CD4-positive, alpha-beta T cell treated with Interleukin-15 for 1 hour (primary cell): ENCODE measurements at places on chromosomes 16 and 17.
A peak's percentile ranks its signal among the peaks of the same experiment; 100 is the strongest.

DNA sequence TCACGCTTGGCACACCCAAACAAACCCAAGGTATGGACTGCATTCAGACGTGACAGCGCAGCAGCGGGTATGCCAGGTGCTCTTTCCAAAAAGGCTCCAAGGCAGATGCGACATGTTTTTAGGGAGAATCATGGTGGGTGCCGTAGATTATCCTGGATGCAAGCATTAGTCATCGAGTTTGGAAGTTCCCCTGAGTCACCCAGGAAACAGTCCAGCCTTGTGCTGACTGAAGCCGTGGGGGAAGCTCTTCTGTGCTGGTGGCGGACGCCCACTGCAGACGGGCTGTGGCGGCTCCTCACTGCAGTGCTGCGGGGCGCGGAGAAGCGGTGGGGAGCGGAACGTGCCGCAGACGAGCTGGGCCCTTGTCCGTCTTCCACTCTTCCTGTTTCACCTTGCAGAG, 13.9 kb downstream of the JPT2 start:
- DNase-seq = no peak

GRCh38 chr17:2598166-2598565, 4.7 kb downstream of the PAFAH1B1 start:
- no peak for DNase-seq

DNA sequence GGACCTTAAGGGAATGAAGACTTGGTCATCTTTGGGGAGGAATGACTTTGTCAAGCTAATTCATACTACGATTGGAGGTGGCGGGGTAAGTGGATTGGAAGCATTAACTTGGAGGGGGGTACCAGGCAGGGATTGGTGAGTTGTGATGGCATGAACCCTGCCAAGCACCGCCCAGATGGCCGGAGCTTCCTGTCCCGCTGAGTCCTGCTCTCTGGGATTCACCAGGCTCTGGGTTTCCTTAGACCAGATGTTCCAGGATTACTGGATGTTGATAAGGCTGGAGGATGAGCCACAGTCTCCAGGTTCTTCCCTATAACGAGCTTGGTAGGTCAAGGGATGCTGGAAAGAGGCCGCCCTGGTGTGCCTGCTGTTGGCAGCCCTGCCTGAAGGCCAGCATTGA, 154.9 kb downstream of the SDK2 start:
- DNase-seq = no peak

DNA sequence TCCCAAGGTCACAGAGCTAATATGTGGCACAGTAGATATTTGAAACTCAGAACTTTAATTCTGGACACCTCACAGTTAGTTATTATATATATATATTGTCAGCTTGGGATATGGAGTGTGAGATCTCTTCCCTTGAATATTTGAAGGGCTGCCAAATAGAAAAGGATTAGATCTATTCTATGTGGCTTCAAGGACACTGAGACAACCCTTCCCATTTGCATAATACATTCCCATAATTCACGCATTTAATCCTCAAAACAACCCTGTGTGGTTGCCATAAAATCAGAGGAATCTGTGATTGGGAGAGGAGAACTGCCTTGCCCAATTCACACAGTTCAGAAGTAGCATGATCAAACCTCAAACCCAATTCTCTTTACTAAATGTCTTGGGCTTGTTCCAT, 365.8 kb upstream of the DYNLRB2 start:
- no peak for DNase-seq

GRCh38 chr16:57994778-57995177, 5.7 kb downstream of the ZNF319 start:
- peak; percentile 65 for DNase-seq

DNA sequence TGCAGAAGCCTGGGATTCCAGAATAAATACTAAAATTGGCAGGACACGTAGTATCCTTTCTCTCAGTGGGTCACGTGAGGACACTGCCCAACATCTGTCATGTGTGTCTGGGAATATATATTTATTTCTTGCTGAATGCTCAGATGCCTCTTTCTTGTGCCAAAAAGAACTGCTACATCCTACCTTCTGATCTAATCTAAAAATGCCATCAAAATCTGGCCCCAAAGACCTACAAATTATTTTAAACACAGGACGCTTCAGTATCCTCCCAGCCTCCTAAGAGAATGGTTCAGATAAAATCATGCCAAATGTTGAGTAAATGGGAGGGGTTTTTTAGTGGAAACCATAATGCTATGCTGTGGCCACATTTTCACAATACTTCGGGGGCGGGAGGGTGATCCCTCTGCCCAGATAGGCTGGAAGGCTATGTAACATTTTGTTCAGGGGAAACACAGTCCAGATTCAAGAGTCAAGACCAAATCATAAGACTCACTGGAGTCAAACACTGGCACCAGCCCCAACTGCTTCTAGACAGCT, 22.9 kb upstream of the CORO6 start:
- DNase-seq = no peak

DNA sequence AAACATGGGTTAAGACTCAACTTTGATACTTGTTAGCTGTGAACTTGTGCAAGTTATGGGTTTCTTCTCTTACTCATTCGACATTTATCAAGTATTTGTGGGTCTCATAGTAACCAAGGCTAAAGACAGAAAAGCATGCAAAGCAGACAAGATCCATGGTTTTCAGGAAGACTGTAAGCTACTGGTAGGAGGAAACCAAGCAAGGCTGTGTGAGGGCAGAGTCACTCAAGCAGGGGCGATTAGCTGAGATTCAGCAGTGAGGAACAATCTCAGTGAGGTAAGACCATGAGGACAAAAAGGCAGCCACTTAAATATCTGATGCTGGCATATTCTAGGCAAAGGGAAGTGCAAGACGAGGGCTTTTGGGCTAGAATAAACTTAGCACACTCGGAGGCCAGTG, 29.5 kb downstream of the MBTD1 start:
- no peak for DNase-seq

GRCh38 chr16:22353191-22353919, 21.1 kb downstream of the CDR2 start:
- no peak for DNase-seq

DNA sequence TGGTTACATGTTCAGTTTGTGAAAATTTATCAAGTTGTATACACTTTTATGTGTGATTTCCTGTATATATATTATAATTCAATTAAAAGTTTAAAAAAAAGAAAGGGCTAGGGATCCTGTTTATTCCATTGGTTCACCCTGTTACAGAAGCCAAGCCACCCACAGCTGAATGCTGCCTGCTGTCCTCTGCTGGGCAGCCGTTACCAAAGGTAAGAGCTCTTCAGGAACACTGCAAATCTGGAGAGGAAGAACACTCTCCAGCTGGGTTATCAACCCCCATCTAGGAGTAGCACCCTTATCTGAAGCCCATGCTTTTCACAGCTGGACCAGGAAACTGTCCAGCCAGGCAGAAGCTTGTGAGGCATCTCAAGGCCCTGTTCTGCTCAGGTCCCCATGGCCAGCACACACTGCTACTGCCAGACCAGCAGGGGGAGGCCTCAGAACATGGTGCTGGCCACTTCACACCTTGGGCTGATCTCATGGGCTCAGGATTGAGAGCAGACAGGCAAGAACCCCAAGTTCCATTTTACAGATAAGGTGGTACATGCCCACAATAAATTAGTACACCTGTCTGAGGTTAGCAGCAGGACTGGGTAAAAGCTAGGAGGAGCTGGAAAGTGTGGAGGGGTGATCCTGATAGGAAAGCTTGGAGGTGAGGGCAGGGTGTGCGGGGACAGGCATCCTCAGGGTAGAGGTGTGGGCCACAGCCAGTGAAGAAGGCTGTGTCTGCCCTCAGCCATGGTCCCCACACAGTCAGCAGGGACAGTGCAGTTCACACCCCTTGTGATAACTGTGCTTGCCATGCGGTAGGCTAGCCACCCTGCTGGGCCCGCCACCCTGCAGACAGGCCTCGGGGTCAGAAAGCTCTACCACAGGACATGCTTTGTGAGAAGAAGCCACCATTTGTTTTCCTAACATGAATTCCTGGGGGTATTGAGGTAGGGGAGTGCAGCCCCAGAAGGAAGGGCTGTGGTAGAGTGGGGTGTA, 54.3 kb upstream of the SREBF1 start:
- peak; percentile 51 for DNase-seq

DNA sequence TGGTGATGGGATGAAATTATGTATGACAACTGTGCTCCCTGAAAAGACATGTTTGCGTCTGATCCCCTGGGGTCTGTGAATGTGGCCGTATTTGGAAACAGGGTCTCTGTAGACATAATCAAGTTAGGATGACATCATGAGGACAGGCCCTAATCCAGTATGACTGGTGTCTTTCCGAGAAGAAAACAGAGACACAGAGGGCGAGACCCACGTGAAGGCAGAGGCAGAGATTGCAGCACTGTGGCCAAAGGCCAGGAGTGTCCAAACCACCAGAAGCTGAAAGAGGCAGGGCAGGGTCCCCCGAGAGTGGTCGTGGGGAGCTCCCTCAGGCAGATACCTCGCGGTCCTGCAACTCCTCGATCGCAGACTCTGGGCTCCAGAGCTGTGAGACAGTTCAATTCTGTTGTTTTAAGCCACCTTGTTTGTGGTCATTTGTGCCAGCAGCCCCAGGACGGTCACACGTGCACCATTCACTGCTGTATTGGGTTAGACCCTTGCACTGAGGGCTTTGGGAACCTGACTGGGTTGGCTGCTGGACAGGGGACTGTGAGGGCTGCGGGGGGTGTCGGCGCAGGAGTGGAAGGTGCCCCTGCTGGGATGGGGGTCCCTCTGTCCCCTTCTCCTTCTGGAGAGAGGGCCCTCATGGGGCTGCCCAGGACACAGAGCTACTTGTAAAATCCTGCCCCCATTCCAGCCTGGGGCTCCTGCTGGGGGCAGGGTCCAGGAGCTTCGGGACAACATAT, 27.7 kb downstream of the METRNL start:
- DNase-seq = no peak

DNA sequence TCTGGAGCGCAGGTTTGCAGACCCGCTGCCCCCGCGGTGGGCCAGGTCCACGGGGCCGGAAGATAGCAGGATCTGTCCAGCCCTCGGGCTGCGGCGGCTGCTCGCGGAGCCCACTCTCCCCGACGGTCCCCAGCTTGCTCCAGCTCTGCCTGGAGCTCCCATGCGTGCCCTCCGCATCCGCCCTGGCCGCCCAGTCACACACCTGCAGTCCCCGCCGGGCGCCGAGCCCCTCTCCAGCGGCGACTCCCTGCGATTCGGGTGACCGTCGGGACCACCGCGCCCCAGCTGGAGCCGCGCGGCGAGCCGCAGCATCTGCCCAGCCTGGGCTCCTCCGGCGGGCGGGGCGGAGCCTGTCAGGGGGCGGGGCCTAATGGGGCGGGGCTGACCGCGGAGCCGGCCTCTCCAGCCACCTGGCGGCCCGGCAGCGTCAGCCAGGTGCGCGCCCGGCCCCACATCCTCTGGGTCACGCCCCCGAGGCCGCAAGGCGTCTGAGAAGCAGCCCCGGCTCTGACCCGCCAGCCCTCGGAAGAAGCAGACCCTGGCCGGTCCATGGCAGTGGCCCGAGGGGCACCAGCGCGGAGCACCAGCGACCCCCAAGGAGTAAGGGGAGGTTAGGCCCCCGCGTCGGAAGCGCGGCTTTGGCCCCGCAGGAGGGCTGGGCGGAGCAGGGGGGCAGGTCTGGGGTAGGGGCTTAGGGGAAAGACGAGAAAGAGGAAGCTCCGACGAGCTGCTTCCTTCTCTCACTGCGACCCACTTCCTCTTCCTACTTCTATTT, at the start of gene PIK3R5:
PIK3R5 (minus strand) TSS at position 314 of the 775 bp plus-strand sequence. CDS start 54,213 bp downstream, outside the sequence.
- DNase-seq = peak; percentile 89

DNA sequence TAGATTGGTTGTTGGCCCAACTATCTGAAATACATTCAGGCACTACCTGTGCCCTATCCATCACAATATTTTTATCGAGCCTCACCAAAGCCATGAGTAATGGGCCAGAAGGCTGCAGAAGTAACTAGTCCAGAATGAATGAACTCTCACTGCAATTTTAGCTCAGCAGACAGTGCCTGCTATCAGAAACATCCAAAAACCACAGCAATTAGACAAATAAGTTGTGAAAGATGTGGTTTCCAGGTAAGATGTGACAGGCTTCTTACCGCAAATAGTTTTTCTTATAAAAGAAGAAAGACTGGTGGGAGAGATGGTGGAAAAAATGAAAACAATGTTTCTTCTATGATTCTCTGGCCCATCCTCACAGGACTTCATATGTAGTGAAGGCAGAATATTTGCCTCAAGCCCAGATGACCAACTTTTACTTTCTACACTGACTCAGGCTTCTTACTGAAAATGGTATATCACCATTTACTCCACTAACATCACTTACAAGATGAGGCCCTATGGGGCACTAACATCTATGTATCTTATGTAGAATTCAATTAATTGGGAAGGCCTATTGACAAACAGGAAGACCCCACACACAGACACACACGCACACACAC, 9.8 kb upstream of the RFFL start:
- no peak for DNase-seq

DNA sequence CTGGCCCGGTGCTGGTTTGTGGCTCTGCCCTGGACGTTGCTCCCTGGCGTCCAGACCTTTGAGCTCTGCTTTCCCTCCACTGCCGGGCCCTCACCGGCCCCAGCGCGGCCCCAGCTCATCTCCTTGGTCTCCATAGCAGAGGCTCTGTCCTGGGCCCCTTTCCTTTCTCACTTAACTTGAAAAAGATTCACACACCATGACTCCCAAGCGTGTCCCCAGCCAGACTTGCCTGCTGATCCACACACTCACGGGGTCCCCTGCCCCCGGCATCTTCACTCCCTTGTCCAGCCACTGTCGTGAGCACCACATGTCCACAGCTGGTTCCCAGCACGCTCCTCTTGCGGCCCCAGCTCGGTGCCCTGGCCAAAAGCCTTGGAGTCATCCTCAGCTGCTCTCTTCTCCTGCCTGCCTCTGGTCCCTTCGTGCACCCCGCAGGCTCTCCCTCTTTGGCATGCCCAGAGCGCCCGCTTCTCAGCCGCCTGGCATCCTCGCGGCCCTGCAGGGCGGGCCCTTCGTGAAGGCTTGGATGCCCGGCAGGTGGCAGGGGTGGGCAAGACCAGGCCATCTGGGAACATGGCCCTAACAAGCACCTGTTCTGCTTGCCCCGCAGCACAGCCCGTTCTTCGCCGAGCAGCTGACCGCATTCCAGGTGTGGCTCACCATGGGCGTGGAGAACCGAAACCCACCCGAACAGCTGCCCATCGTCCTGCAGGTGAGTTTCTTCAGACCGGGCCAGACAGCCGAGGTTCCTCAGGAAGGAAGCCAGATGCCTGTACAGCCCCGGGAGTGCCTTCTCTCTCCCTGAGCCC, 145.6 kb upstream of the CHMP6 start:
- peak; percentile 19 for DNase-seq

GRCh38 chr17:72476575-72476986, 355.8 kb downstream of the SOX9 start:
- DNase-seq = no peak

DNA sequence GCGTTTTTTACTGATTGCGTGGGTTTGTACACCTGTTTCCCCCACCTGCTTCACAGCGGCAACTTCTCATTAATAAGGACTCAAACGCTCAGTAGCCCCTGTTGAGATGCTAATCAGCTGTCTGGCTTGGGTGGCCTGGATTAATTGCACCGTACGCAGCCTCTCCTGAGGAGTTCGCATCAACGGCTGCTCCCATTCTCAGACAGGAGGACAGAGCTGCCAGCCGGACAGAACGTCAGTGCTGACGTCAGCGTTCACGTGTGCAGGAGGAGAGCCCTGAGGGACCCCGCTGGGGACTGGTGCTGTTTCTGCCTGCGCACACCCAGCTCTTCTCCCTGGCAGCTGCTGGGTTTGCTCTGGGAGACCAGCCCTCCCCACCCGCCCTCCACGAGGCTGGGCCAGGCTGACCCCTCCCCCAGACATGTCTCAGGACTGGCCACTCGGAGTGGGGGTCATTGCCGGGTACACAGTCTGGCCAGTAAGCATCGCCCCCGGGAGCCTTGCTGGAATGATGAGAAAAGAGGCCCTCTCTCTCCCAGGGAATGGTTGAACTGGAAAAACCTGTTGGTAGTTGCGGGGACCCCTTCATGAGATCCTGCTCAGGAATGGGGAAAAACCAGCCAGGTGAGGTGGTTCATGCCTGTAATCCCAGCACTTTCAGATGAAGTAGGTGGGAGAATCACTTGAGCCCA, 5.7 kb upstream of the BANP start:
- peak; percentile 71 for DNase-seq
